Mucosa of descending colon (tissue), 3 donors: ENCODE measurements at places on chromosomes 7 and 10.

DNA sequence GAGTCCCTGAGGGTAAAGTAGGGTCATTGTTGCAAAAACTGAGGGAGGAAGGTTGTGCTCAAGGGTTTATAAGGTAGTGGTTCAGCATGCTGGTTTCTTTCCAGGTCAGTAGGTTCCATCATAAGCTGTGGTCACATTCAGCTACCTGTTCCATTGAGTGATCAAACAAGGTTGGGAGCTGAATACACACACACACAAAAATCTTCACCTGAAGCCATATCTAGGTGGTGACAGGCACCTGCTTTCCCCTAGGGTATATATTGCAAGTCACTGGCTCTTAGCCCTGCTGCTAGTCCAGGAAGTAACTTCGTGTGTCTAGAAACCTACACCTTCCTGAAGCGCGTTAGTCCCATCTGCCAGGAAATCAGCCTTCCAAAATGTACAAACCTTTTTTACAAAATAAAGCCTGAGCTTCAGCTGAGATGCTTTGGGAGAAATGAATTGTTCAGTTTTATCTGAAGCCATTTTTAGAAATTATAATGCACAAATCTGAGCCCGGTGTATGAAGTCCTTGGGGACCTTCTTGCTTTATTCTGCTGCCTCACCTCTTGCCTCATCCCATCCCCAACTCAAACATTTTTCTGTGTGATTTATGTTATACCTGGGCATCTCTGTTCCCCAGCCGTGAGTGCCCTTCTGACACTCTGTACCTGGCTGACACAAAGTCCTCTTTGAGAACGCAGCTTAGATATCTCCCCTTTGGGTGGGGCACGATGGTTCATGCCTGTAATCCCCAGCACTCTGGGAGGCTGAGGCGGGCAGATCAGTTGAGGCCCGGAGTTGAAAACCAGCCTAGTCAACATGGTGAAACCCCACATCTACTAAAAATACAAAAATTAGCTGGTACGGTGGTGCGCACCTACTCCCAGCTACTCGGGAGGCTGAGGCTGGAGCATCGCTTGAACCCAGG lies 10.6 kb upstream of the LAMTOR4 start:
- no peak for DNase-seq

DNA sequence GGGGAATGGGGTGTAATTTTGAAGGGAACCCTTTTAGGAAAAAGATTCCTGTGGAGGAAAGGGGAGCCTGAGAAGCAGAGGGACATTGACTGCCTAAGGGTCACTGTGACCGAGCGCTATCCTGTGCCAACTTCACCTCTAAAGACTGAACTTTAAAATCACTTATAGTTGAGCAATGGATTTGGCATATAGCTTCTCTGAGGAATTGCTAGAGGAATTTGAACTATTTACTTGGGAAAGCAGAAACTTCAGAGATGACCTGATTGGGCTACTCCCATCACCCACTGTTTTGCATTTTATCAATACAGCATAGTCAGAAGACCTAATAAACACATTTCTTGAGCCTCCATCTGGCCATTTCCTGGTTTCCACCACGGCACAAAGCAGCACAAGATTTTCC lies 23.7 kb upstream of the WNT16 start:
- no peak for DNase-seq

- DNase-seq: no peak
These were observed 180.5 kb downstream of the NRP1 start for GRCh38 chr10:33153968-33154327.

- DNase-seq: no peak
These were observed 69.7 kb upstream of the ZNRF2 start for GRCh38 chr7:30214651-30215137.

DNA sequence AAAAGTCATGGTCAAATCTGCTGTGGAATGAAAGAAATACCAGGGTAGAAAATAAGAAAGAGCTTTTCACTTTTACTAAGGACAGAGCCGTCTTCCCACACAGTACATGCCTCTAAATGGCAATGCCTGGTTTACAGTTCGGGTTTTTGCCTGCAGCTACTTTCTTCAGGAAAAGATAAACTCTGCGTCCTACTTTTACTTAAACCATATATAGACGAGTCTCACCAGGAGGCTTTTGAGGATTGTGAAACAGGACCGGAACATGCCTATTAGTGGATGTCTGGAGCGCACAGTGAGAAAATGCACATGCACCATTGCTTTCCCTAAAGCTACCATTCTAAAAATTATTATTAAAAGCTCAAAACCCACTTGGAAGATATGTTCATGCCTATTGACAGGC lies 70.5 kb downstream of the KLF6 start:
- DNase-seq: no peak

- no peak for DNase-seq
These were observed 26.8 kb upstream of the MGMT start for GRCh38 chr10:129440247-129440646.

- no peak for DNase-seq
These were observed 16.1 kb upstream of the POT1 start for GRCh38 chr7:124945680-124946079.

DNA sequence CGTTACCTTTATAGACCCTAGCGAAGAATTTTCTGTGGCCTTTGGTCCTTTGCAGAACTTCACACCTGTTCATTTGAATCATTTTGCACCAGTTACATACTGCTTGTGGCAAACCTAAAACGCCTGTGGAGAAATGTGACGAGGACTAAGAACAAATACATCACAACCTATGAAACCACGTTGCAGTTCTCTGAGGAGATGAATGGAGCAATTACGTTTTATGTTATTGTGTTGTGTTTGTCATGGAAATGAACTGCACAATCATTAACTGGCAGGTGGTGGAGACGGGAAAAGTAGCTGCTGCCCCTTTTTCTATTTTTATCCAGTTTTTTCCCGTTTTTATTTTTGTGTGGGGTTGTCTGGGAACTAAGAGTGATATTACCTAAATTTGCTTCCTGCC lies 505.5 kb downstream of the SDK1 start:
- no peak for DNase-seq

DNA sequence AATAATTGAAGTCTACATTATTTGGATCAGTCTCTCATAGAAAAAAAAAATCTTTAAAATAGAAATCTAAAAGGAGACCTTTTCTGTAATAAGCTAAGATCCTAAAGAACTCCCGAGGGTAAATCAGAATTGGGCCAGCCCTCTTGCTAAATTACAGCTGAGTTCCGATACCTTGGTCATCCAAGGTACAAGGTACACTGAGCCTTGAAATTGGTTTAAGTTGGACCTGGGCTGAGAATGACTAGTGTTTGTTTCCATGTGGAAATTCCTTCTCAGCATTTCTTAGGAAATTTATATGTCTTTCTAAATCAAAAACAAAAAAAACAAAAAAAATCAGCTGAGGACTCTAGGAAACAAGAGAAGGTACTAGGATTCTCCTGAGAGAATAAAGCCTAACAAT lies 64.9 kb downstream of the DNMBP start:
- DNase-seq: no peak

DNA sequence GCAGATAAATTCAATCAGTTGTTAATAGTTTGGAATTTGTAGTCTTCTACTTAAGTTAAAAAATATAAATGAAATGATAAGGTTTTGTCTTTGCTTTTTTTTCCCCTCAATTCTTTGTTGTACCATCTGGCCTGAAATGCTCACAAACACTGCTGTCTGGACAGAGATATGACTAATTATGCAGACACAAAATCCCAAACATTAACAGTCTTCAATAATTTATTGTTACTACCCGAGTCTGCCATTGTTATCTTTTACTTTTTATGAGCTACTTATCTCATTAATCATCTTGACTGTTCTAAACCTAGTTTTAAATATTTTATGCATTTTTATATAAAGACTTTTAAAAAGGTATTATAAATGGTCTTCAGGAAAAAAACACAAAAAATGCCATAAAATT lies 64.7 kb upstream of the THSD7A start:
- DNase-seq: no peak

DNA sequence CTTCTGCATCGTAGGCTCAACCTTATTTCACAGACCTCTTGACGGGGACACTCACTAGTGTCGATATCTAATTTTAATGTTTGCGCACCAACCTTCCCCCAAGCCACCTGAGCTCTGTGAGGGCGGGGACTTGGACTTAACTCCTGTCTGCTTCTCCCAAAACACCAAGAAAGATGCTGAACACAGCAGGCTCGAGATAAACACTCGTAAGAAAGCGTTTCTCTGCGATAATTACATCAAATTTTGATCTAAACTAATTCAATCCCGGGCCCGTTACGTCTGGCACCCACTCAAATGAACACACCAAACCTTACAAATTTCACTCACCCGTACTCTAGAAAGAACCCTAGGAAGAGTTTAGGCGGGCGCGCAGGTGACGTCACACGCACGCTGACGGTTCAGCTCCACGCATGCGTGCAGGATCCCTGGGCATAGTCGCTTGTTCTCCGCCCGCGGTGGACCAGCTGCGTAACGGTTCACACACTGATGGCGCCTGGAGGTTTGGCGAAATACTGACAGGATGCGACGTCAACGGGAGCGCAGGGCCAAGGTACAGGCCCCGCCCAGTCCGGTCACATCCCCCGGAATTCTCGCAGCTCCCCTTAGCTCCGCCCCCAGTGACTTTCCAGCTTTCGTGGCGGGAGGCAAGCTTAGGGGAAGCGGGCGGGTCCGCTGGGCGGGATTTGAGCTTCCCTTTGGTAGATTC lies at the start of gene POT1:
TSS of gene POT1 (minus strand) at position 359 of the 706 bp plus-strand sequence. CDS start 32,652 bp downstream, outside the sequence.
- peak; percentile 99 for DNase-seq

GRCh38 chr7:44311561-44312495 lies 13.6 kb downstream of the CAMK2B start:
- DNase-seq: no peak

GRCh38 chr10:73857446-73857845 lies 16.9 kb downstream of the CAMK2G start:
- no peak for DNase-seq

DNA sequence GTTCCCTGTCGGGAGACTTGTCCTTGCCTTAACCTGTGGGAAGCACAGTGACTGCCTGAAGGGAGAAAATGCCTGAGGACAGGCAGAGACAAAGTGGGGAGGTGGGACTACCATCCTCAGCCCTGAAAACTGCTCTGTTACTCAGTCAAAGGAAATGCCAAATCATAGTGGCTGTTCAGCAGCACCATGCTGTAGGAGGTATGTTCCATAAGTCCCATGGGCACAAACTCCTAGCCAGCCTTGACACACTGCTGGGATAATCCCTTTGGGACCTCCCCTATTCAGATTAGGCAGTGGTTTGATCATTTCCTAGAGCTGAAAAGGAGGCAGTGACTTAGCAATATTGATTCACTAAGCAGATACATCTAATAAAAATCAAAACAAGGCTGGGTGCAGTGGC lies 80.1 kb downstream of the MCU start:
- no peak for DNase-seq

GRCh38 chr7:137269240-137269639 lies 74.3 kb downstream of the PTN start:
- DNase-seq: no peak

DNA sequence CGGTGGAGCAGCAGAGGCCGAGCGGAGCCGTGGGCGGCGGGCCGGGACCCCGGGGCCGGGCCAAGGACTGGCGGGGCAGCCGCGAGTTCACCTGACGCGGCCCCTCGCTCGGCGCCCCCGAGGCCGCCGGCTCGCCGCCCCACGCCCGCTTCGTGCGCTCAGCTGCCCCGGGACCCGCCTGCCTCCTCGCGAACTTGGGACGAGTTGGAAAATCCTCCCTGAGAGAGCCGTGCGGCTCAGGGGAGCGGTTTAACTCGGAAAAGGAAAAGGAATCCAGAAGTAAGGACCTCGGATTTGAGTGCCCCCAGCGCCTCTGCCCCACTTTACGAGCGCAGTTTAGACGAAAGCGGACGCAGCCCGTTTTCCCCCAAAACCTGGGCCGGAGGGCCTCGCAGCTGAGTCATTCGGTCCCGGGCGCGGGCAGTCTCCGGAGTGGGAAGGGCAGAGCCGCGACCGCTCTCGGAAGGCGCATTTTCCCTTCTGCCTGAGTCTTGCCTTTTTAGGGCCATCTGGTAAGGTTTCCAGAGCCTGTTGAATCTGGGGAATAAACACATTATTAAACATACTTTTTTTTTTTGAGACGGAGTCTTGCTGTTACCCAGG lies 744 bp downstream of the CREM start:
- peak; percentile 81 for DNase-seq

GRCh38 chr10:26323219-26323618 lies 106.6 kb downstream of the GAD2 start:
- DNase-seq: no peak

GRCh38 chr10:107540981-107541380 lies 376.5 kb upstream of the SORCS1 start:
- no peak for DNase-seq

DNA sequence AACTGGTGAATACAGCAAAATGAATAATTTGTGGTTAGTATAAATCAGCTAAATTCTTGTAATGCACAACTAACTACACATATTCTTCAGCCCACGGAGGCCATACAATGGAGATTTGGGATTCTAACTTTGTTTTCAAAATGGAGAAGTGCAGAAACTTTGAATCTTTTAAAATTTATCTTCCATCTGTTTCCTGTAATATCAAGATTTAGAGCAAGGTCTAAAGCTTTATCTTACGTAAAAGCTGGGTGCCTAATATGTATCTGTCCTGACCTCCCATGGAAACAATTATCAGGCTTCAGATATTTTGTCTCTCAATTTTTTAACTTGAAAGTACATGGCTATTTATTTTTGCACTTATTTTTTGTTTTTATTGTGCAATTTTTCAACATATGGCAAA lies 5.0 kb upstream of the AHR start:
- no peak for DNase-seq

GRCh38 chr10:14403881-14404623 lies 73.3 kb upstream of the FRMD4A start:
- no peak for DNase-seq

DNA sequence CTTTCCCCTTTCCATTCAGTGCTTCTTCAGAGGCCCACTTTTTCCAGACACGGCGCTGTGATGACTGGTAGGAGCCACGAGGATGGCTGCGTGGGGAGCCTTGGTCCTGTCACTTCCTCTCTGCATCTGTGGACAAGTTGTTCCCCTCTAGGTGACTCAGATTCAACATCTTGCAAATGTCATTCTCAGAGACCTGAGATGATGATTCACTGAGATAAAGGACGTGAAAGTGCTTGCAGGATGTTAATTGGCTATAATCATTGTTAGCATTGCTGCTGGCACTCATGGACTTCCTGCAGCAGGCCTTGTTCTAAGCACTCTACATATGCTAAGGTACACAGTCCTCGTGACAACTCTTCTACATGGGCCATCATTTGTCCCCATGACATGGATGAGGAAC lies 489.8 kb upstream of the ZMIZ1 start:
- no peak for DNase-seq

DNA sequence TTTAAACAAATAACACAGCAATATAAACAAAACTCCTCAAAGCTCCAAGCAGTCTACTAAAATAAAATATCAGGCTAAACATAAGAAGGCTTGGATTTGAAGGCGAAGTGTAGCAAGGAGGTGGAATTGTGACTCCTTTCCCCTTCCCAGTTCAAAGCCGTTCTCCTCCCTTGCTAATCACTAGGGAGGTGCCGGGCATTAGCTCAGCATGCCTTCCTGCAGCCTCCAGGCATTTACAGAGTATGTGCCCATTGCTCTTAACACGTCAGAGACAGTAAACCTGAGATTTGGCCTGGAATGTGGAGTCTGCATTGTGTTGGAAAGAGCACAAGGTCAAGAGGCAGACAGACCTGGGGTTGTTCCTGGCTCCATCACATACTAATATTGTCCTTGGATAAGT lies 15.6 kb downstream of the CNNM1 start:
- no peak for DNase-seq
